ENCODE measurements at places on chromosomes 12 and 14.

DNA sequence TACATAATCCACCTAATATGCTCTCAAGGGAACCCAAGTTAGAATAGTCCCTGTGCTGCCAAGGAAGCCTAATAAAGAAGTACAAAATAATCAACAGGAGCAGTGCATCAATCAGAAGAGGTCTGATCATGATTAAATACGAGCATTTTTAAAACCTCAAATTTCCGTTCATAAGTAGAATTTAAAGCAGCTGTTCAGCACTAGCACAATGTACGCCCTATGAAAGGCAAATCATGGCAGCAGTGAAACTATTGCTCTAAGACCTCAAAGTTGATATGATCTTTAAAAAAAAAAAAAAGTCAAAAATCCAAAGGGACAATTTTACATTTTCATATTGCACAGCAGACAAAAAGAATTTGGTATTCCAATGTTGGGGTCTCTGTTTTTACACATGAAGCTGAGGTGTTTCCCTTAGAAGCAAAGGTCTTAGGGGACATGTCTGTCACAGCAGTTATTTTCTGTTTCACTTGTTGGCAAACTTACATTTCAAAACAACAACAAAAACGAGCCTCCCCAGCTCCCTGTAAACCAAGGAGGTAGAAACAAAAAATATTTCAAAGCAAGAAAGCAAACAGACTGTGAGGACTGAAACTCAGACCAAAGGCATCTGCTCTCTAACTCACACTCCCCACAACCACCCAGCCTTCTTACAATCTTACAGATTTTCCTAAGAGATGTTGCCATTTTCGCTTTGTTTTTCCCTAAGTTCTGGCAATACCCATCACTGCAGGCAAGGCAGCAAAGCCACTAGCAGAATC, 28.2 kb downstream of the SOX5 start:
- no peak for DNase-seq

- no peak for DNase-seq
Observed at GRCh38 chr12:113428482-113428881, 6.3 kb downstream of the SDSL start.

GRCh38 chr12:19872621-19873540, 433.6 kb downstream of the AEBP2 start:
- DNase-seq, result no peak

DNA sequence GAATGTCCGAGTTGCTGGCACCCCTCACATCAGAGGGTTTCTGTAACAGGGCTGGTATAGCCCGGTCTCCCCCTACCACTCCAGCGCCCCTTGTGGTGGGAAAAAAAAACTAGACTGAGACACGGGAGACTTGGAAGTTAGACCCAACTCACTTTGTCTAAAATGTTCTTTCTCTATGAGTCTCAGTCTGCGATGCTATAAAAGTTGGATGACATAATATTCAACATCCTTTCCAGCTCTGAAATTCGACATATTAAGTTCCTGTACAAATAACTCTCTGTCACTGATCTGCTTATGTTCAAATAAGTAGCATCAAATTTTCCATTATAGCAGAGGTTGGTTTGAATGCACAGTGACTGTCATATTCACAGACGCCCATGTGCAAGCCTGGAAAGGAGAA, 25.7 kb upstream of the TC2N start:
- no peak for DNase-seq

GRCh38 chr12:54949073-54949711, 35.4 kb downstream of the TESPA1 start:
- DNase-seq, result no peak

GRCh38 chr12:127035011-127035879, 1231.7 kb upstream of the TMEM132C start:
- no peak for DNase-seq

DNA sequence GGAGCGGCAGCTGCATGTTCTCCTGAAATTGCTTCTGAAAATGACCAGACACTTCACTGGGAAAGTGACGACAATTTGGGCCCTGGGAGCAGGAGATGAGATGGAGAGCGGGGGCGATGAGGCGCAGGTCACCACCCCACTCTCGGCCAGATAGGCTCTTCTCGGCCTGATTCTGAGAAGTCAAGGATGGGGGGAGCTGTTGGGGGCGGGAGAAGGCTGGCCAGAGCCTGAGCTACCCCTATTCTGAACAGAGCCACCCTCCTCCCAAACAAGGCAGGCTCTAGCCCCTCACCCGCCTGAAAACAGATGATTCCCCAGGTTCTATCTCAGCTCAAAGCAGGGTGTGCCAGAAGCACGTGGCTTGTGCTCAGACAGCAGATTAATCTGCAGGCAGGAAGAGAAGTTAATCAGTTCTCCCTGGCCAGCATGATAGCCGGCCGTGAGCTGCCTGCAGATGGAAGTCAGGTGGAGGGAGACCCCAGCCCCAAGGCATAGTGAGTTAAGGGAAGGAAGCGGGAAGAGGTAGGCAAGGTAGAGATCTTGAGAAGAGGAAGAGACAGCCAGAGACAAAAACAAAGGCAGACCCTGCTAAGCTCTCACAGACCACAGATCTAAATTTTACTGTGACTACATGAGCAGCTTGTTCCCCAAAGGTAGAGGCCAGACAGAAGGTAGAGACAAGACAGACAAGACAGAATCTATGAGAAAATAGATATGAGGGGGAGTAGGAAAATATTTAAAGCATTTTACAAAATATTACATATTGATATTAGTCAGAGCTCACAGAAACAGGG, 10.9 kb upstream of the TAC3 start:
- DNase-seq, result no peak

- no peak for DNase-seq
Observed at GRCh38 chr12:517538-517937, 57.8 kb downstream of the B4GALNT3 start.

- DNase-seq, result no peak
Observed at GRCh38 chr12:106287364-106287763, 15.2 kb upstream of the TCP11L2 start.

- no peak for DNase-seq
Observed at GRCh38 chr14:31886156-31886835, 190.8 kb upstream of the ARHGAP5 start.

DNA sequence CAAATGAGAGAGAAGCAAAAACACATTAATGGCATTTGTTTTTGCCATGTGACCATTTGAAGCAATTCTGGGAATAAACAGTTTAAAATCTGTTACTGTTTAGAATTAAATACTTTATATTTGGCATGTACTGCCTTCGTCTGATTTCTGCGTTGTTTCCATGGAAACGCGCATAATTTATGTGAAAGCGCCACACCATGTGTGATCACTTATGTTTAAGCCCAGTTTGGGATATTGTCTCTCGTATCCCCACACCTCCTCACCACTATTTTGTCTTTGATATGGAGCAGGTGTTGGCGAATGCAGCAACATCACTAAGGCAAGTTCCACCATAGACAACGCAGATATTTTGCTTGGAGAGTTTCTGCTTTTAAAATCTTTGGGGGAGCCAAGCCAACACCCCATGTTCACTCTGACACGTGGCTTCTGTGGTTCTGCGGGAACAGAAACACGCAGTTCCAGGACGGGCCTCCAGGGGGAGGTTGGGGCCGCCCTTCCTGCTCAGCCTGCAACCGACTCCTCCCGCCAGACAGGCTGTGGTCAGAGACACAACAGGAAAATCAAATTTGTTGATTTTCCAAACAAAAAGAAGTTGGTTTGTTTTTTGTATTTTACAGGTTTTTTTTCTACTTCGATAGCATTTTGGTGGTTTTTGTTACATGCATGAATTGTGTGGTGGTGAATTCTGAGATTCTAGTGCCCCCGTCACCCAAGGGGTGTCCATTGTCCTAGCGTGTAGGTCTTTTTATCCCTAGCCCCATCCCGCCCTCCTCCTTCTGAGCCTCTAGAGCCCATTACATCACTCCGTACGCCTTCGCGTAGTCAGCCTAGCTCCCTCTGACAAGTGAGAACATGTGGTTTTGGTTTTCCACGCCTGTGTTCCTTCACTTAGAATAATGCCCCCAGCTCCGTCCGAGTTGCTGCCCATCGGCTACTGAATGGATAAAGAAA, 101.9 kb upstream of the SFSWAP start:
- DNase-seq, result peak; percentile 7

DNA sequence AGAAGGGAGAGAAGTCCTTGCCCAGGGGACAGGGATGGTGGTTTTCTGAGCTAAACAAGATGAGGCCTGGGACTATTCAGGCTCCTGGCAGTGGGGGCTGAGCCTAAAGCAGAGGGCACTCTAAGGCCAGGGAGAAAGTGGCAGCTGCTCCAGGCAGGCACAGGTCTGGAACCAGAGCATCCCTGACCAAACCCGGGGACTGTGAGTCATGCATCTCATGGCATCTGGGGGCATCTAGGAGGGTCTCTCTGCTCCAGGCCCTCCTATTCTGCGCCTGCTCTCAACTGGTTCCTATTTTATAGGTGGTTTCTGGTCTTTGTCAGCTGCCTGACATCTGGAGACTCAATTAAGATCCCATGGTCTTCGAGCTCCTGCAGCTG, 11.6 kb downstream of the KRT7 start:
- no peak for DNase-seq

DNA sequence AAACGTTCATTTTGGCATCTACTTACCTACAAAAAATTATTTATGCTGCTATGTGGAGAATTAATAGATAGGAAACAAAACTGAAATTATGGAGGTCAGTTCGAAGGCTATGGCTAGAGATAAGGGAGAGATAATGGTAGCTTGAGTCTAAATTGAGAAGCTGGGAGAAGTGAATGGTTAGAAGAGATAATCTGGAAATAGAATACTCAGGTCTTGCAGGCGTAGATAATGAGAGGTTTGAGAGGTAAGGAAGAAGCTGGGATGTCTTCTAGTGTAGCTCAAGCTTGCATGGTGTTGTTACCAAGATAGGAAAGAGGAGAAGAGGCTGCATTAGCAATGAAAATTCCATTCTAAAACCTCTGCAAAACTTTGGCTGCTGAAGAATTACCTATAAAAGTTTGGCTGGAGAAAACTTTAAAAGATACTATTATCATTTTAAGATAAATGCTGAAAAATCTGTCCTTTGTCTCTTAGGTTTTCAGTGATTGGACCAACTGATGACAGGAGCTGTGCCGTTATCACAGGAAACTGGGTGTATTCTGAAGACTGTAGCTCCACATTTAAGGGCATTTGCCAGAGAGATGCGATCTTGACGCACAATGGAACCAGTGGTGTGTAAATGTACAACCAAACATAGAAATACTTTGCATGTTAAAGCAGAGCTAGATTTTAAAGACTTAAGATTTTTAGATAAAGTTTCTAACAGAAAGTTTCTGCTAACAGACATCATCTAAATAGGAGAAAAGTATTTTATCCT, 14.1 kb downstream of the KLRF2 start:
- DNase-seq, result no peak

DNA sequence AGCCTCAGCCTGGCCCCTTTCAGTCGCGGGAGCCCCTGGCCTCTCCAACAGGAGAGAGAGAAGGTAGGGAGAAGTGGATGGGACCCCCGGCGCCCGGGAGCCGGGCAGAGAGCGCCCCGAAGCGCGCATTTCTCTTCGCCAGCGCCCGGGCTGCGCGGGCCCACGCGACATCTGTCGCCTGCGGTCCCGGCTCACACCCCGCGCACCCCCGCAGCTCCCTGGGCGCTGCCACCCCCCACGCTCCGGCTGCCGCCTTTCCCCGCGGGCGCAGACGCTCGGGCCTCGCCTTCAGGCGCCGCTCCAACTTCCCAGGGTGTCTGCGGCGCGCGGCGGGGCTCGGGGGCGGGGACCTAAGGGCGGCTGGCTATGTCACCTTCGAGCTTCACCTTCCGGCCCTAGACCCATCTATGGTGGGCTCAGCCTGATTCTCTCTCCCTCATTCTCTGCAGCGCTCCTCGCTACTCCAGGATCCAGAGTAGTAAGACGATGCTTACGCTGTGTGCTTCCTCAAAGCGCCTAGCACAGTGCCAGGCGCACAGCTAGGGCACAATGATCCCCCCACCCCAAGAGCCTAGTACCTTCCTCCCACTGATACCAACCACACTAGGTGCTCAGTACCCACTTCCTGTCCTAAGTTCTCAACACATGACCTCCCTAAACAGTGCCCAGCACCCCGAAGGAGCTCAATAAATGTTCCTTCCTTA, 1.6 kb downstream of the HRK start:
- DNase-seq, result no peak

- peak; percentile 83 for DNase-seq
Observed at GRCh38 chr14:73462048-73462715, 3.8 kb upstream of the NUMB start.

DNA sequence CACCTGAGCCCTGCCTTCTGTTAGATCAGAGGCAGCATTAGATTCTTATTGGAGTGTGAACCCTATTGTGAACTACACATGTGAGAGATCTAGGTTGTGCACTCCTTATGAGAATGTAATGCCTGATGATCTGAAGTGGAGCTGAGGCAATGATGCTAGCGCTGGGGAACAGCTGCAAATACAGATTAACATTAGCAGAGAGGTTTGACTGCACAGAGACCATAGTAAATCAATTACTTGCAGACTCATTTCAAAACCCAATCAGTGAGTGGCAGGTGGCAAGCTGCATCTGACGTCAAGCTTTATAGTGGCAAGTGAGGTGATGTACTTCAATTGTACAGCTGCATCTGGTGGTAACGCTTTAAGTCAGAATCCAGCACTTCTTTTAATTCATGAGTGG, 141.6 kb downstream of the GPHN start:
- DNase-seq, result no peak

DNA sequence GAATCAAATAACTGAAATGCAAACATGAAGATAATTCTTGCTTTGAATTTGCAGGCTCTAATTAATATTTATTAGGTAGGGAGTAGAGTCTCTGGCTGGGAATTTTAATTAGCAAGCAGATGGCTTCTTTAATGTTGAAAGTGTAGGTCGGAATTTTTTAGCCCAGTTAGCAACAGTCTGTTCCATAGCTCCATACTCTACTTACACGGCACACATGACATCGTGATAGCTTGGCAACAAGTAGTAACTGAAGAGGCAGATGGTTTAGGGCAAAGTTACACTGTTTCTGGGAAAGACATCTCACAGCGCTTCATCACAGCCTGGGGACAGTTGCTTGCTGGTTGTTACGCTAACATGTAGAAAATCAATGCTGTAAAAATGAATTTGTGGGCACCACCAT, 710.7 kb downstream of the GALC start:
- DNase-seq, result no peak

DNA sequence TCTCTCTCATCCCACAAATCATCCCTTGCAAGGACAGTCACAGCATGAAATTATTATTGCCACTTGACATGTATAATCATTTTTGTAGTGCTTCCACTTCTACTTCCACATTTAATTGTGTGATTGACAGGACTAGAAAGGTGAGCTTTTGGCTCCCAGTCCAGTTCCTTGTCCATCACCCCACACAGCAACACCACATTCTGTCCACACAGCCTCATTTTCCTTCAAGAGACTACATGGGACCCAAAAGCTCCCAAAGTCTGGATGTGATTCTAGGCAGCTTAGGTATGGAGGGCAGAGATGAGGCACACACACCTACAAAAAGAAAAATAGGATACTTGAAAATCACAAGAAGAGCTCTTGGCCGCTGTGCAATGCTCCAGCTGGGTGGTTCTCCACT, 366.3 kb downstream of the DPF3 start:
- no peak for DNase-seq

DNA sequence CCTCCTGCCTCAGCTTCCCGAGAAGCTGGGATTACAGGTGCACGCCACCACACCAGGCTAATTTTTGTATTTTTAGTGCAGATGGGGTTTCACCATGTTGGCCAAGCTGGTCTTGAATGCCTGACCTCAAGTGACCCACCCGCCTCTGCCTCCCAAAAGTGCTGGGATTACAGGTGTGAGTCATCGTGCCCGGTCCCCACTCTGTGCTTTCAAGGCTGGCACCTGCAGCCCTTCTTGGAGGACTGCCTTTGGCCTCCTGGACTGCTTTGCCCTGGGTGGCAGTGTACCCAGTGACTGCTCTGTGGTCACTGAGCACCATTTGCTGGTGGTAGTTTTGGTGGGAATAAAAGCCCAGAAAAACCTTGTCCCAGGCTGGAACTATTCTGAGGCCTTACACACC, 12.6 kb downstream of the DHRS1 start:
- no peak for DNase-seq

Measured in DMS153 (cell line).